ENCODE measurements at places on chromosomes 5 and 9.

- no peak for DNase-seq
Measured at GRCh38 chr9:114235033-114235661, 79.8 kb downstream of the COL27A1 start.

DNA sequence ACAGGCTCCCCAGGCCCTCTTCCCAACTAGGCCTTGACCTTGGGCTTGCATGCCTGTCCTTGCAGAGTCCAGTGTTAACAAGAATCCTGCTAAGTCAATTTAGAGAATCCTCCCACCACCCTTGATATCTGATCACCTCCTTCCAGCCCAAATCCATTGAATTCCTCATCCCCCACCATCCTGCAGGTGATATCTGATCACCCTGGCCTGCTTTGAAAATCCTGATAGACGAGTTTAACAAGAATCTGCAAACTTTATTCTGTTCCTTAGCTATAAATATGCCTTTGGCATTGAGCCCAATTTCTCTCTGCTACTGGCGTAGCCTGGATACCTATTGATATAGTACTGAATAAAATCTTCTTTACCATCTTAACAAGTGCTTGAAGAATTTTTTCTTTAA, 125.5 kb downstream of the DIRAS2 start:
- no peak for DNase-seq

- DNase-seq, result no peak
Measured at GRCh38 chr5:174491761-174492350, 232.5 kb upstream of the MSX2 start.

GRCh38 chr9:135075234-135076142, 12.0 kb upstream of the OLFM1 start:
- peak; percentile 48 for DNase-seq

DNA sequence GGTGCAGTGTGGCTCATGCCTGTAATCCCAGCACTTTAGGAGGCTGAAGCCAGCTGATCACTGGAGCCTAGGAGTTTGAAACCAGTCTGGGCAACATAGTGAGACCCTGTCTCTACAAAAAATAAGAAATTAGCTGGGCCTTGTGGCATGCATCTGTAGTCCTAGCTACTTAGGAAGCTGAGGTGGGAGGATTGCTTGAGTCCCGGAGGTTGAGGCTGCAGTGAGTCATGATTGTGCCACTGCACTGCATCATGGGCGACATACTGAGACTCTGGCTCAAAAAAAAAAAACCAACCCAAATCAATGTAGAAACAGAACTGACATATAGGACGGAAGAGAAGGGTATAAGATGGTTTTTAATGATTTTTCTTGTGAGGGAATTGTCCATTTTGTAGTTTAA, 27.7 kb downstream of the G3BP1 start:
- DNase-seq, result no peak
